ENCODE measurements at places on chromosomes 7 and 10. TPM values are rescaled to one million over a fixed set of nuclear protein-coding genes. Genes with fewer than 3 reads are reported as not detected.

The CHRM2 gene
- 0.20 TPM for total RNA-seq

The LOXL4 gene
- total RNA-seq: 5.0 TPM

The ADCY1 gene
- 5.7 TPM for total RNA-seq

The EXOC6 gene
- 21.9 TPM for total RNA-seq

The LIPJ gene
- 0.49 TPM for total RNA-seq

The FGF8 gene
- not detected for total RNA-seq

The TAF3 gene
- total RNA-seq: 3.2 TPM

The SDK1 gene
- total RNA-seq: 7.5 TPM

The RNF148 gene
- 0.89 TPM for total RNA-seq

The LIPK gene
- 10.6 TPM for total RNA-seq

The PRKAR1B gene
- total RNA-seq: 12.5 TPM

The ZNF488 gene
- total RNA-seq: 0.10 TPM

The KLF14 gene
- total RNA-seq: 0.89 TPM

The FRAT2 gene
- 10.7 TPM for total RNA-seq

The MARVELD1 gene
- total RNA-seq: 17.3 TPM

The TMEM176A gene
- total RNA-seq: 8.8 TPM
